Stimulated activated naive CD4-positive, alpha-beta T cell (primary cell): ENCODE measurements at places on chromosomes 11 and 22.
A peak's percentile ranks its signal among the peaks of the same experiment; 100 is the strongest.

DNA sequence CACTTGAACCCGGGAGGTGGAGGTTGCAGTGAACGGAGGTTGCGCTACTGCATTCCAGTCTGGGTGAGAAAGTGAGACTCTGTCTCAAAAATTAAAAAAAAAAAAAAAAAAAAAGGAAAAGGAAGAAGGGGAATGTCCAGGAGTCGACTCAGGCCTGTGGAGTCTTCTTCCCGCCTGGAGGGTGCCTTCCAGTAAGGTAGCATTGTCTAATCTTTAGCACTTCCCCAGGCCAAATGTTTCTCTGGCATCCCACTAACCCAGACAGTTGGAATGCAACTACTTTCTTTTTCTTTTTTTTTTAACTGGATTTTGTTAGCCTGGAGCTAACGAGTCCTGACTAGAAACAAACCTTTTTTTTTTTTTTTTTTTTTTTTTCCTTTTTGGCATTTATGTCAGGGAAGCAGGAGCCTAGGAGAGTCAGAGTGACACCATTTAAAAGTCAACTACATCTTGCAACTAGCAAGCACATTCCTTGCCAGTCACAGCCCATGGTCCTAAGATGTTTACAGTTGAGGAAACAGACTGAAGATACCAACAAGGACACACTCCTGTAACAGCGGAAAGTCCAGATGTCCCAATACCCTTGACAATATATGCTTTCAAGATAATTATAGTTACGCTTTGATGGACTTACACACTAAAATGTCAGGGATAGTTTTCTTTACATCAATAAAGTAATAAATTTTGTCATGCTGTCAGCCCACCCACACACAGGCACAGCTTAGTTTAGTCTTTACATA, 10.6 kb downstream of the PLET1 start:
- DNase-seq = no peak

GRCh38 chr11:125173556-125173955, 9.0 kb downstream of the PKNOX2 start:
- DNase-seq = no peak

DNA sequence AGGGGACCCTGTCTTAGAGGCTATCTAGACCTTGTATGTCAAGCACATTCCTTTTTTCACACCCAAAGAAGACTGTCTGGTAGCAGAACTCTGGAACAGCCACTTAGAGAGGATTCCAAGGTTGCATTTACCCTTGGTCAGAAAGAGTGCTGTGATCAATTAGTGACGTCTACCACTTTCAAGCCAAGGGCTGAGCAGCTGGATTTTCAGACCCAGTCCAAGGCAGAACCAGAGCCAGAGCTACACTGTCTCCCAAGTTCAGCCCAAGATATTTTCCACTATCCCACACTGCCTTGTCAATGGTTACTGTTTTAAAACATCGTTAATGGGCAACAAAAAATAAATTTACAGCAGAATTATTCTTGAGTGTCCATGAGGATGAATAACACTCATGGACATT, 24.0 kb downstream of the ABCC8 start:
- DNase-seq = no peak

GRCh38 chr11:107139396-107139795, 121.1 kb upstream of the GUCY1A2 start:
- no peak for DNase-seq

DNA sequence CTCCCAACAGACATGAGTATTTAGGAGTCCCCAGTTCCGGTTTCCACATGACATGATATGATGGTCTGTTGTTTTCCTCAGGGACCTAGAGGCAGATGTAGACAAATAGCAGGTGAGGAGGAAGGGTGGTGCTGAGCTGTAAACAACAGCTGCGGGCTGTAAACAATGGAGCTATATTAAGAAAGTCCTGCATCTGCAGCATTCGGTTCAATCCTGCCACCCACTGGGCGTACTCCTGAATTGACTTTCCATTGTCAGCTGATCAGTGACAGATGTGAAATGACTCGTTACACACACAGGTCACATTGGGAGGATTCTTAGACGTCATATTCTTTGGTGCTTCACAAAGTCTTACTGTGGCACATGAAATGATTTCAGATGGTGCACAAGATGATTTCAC, 26.8 kb upstream of the RAG1 start:
- DNase-seq = no peak

DNA sequence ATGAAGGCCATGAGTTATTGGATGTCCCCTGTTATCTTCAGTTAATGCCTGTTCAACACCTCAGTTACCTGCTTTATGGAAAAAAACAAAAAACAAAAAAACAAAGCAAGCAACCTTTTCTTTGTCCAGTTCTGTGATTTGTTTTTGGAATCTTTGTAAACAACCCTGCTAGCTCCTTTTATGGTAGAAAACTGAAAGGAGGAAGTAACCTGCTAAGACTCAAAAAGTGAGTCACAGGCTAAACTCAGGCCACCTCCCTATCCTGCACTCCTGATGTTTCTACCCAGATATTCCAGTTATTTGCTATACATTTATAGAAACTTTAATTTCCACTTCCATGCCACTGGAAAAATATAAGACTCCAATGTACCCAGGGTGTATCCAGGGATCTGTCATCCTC, 20.6 kb upstream of the TLCD5 start:
- no peak for DNase-seq

DNA sequence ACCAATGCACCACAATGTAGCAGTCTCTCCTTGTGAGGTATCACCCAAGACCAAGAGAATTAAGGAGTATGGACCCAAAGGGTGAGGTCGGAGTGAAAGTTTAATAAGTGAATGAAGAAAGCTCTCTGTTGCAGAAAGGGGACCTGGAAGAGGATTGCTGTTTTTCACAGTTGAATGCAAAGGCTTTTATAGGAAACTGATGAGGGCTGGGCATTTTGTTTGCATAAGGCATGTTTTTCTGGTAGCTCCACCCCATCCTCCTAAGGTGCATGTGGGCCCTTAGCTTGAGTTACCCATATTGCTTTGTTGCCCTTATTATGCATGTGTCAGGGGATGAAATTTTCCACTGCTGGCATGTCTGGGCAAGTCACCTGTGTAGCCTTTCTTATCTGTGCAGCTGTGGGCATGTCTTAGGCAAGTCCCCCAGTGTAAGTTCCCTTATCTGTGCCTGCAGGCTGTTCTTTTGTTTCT, 64.7 kb downstream of the BDNF start:
- DNase-seq = no peak

GRCh38 chr22:36423461-36424404, 36.0 kb upstream of the MYH9 start:
- no peak for DNase-seq

DNA sequence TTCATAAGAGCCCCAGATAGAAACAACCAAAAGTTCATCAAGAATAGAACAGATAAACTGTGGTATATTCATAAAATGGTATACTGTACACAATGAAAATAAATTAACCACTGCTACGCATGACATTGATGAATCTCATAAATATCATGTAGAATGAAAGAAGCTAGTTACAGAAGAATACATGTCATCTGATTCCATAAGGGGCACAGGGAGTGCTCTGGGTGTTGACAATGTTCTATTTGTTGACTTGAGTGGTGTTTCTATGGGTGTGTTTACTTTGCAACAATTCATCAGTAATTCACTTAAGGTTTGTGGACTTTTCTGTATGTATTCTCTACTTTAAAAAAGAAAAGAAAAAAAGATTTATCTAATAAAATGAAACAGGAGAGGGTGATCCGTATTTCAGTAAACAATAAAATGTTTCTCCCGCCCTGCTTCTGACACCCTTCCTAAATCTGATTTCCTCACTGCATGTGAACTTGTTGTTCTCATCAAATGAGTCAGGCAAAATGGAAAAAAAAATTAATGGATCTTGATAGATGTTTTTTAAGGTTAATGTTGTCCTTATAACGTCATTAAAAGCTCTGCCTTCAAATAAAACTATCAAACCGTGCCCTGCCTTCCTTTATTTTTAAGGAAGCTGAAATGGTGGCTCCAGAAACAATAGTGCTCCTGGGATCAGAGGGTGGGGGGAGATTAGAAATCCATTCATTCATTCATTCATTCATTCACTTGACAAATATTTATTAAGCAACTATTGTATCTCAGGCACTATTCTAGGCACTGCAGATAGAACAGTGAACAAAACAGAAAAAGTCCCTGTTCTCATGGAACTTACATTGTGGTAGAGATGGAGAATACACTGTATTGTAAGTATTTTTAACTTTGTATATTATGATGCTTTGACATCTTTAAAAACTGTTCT, 77.2 kb upstream of the CD44 start:
- DNase-seq = no peak

DNA sequence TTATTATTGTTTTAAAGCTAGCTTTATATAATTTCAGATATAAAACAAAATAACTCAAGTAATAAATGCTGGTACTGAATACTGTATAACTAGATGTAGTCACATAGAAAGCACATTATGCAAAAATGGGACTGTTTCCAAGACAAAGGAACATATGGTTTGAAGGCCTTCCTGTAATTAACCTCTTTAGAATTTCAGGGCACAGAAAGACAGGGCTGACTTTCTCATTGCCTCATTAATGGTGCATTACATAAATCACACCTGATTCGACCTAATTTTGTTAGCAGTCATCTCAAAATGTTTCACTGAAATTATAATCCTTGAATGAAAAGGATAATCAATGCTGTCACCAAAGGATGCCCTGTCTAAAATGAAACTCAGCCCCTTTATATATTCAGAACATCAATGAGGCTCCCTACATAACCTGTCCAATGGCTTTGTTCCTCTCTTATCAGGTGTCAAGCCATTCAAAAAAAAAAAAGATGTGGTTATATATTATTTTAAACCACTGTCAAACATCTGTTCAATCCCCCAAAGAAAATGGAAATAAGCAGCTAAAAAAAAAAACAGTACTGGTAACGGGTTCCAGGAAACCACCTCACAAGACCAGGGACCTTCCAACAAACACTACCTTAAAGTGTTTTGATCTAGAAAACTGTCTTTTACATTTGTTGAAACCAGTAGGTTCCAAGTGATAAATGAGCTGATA, 77.4 kb downstream of the FAM168A start:
- no peak for DNase-seq

DNA sequence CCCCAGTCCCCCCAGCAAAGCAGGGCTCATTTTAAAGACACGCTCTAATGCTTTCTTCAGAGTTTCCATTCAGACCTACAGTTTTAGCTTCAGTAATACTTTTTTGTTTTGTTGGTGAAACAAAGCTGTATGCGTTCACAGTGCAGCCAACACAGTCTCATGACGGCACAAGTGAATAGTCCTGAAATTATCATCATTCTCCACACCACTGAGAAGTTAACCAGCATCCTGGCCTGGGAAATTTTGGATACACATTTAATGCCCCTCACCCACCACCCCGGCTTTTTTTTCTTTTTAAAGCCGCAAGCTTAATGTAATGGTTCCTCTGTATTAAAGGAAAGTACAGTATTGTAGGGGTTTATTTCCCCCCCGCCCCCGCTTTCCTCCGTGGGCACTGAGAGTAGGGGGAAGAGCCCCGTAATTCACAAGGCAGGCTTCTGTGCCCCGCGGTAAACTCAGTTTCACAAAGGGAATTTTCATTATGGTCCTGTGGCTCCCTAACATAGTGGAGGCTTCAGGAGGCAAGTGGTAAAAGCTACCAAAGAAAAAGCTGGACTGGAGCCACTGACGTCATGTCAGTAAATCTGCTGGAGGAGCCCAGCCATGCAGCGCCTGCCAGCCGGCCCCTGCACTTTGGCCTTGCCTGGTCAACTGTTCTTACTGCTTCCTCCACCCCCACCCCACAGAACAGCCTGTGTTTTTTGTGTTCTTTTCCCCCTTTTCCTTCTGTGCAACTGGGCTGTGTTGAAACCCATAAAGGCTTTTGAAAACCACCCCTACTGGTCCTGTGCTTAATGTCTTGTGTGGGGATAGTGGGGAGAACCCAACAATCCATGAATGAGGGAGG, 18.2 kb downstream of the TEAD1 start:
- no peak for DNase-seq

- DNase-seq = no peak
Observed at GRCh38 chr22:22761963-22762772, 117.8 kb downstream of the GGTLC2 start.

DNA sequence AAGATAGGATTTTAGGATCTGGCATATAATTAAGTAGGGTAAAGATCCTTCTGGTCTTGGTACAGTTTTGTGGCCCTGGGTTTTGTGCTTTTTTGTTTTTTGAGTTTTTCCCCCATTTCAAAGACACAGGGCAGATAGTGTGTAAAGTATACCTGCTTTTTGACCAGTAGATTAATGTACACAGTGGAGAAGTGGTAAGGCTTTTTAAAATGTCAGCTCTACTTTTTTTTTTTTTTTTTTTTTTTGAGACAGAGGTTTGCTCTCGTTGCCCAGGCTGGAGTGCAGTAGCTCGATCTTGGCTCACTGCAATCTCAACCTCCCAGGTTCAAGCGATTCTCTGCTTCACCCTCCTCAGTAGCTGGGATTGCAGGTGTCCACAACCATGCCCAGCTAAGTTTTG, 4.0 kb downstream of the EP300 start:
- DNase-seq = no peak

DNA sequence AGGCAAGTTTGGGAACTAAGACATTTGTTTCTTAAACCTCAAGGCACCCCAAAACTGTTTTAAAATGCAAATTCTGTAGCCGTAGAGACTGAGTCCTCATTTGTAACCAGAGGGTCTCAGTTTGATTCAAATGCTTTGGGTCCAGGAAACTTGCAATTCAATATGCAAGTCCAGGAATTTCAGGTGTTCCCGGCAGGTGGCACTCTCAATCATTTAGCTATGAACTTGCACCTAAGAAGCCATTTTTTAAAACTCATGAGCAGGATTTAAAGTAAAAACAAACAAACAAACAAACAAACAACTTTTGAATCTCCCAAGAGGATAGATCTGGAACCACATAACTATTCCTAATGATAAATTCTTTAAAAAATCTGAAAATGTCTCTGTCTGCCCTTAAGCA, 8.7 kb upstream of the ABTB2 start:
- no peak for DNase-seq

GRCh38 chr11:12275818-12276217, 101.6 kb upstream of the PARVA start:
- no peak for DNase-seq

GRCh38 chr11:106495046-106495445, 417.6 kb downstream of the AASDHPPT start:
- no peak for DNase-seq

- DNase-seq = no peak
Observed at GRCh38 chr11:107482234-107482633, 24.6 kb upstream of the CWF19L2 start.

- peak; percentile 57 for DNase-seq
Observed at GRCh38 chr11:117179048-117179999, 781 bp downstream of the SIDT2 start.
